ENCODE measurements at places on chromosomes 2 and 18.

GRCh38 chr2:206415618-206416243 is 27.6 kb upstream of the ADAM23 start:
- no peak for DNase-seq

DNA sequence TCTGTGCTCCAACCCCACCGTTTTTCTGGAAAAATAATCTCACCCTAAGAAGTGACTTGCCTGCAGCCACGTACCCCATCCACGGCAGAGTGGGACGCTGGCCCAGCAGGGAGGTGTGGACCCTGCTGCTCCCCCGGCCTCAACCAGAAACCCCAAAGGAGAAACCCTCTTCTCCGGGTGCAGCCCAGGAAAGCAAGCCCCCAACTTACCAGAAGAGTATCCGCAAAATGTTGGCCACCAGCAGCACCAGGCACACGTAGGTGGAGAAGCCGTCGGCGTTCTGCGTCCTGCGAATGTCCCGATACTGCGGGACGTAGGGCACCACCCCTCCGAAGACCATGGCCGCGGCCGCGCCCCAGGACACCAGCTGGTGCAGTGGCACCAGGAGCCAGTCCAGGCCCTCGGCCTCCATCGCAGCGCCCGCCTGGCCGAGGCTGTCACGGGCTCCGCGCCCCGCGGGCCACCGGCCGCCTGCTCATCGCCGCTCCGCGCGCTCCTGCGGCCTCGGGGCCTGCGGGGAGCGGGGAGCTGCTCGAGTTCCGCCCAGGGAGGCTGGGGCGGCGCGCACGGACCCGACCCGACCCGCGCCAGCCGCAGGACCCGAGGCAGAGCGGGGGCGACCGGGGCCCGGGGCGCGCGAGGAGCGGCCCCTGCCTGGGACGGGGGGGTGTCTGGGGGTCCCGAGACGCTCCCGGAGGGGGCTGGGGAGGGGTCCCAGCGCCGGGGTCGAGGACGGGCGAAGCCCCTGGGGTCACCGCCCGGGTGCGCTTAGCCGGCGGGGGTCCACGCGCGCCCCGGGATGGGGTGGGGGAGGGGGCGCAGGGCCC is 725 bp downstream of the SLC66A2 start:
- no peak for DNase-seq

- DNase-seq, result peak; percentile 34
These were observed 296.5 kb downstream of the MTX2 start for GRCh38 chr2:176565641-176566323.

DNA sequence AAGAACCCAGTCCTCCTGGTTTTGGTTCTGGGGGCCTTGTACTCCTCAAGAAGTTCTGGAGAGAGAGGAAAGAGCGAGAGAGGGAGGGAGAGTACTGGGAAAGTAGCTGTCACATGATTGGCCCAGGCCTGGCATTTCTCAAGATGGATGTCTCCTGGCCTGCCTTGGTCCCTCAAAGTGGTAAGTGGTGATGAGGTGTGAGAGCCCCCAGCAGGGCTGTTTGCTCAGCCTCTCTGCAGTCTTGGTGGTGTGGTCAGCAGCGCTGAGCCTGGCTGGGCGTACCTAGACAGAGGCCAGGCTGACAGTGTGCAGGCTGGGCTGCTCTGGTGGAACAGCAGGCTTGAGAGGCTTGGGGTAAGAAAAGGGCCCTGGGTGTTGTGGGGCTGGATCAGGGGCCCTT is 2.5 kb downstream of the SPEG start:
- no peak for DNase-seq

- DNase-seq, result no peak
These were observed 94.4 kb upstream of the ASAP2 start for GRCh38 chr2:9112079-9112721.
